Tibial nerve (tissue), 4 donors: ENCODE measurements at places on chromosomes 4 and X. TPM values are rescaled to one million over a fixed set of nuclear protein-coding genes. Genes with fewer than 3 reads are reported as not detected.

- DNase-seq: no peak
Measured at GRCh38 chr4:148094149-148094548, 348.1 kb downstream of the NR3C2 start.

GRCh38 chr4:86448871-86449270 is 89.0 kb upstream of the MAPK10 start:
- no peak for DNase-seq

GRCh38 chr4:77123411-77123810 is 33.6 kb upstream of the CCNG2 start:
- DNase-seq: no peak

- DNase-seq: no peak
Measured at GRCh38 chr4:63528256-63528991, 880.8 kb downstream of the TECRL start.

DNA sequence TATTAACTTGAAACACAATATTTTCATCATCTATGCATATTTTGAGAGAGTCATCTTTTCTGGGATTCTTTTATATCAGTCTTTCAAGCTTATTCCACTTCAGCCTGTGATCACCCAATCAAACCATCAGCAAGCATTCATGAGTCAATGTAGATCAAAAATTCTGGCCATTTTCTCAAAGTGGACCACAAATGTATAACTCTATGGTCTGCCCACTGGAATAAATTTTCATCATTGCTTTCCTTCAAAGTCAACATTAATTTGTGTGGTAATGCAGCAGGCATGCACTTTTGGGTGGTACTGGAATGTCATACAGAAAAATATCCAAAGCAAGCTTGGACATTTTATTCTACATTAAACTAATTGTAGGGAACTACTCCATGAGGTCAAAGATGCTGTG is 1013.0 kb downstream of the STIM2 start:
- no peak for DNase-seq

Gene YY2
- 2.5 TPM for total RNA-seq

DNA sequence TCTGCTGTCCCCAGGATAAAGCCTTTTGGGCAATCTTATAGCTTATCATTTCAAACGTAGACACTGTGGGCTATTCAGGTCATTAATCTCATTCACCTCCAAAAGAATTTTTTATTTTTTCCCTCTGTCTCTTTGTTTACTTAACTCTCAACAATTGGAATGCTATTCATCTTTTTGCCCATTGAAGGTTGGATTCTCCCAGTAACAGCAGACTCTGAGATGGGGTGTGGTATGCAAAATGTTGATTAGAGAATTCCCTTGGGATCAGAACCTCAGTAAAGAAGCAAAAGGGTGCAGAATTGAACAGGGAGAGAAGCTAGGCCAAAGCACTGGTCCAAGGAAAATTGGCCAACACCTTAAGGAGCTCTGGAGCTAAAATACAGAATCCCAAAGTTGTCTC is 60.4 kb downstream of the CAMK2D start:
- no peak for DNase-seq

GRCh38 chr4:64889906-64890610 is 480.8 kb upstream of the TECRL start:
- DNase-seq: no peak

- no peak for DNase-seq
Measured at GRCh38 chrX:103688946-103689345, 2.4 kb upstream of the MORF4L2 start.

- no peak for DNase-seq
Measured at GRCh38 chrX:101682723-101683122, 23.1 kb upstream of the ARMCX2 start.

Gene RHOXF2B
- total RNA-seq: not detected
